Esophagus squamous epithelium (tissue), 5 donors: ENCODE measurements at places on chromosomes 7 and 10.
A peak's percentile ranks its signal among the peaks of the same experiment; 100 is the strongest.

DNA sequence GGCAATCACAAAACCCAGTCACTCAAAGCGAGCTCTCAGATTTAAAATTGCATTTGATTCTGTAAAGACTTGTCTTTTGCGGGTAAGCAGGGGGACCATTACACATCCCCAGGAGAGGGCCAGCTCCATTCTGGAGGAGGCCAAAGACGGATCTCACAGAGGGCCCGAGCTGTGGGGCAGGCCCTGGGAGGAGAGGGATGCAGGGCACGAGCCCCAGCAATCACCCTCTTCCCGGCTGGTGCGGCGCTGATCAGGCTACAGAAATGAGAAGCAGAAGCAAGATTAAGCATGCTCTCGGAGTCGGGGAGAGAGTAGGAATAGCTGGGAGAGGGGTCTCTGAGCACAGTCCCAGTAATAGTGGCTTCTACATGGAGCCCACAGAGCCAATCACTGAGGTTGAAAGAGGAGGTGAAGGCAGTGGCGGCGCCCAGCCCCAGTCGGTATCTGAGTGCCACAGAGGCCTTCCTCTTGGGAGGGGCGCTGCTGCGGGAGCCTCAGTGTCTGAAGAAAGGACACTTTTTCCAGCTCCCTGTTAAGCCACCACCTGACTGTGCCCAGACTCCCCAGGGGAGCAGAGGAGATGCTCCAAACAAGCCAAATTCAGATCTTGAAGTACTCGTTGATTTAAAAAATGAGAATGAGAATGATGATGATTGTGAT lies 7.1 kb downstream of the CXCL12 start:
- DNase-seq = no peak

DNA sequence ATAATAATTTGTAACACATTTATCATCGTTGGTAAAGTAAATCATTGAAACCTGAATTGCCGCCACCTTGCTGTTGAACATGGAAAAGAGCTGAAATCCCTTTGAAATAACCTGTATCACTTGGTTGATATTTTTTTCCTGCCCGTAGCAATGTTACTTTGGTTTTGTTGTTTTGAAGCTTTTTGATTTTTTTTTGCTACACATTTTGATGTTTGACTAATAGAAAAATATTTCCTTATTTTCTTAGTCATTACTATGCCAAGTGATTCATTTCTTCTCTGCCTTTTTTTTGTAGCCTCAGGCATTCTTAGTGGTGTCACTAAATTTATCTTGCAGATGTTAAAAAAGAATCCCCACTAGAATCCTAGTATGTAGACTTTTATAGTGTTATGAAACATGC lies 235.1 kb upstream of the MEOX2 start:
- DNase-seq = no peak

- DNase-seq = no peak
Observed at GRCh38 chr10:105679781-105680180, 1038.7 kb downstream of the SORCS3 start.

DNA sequence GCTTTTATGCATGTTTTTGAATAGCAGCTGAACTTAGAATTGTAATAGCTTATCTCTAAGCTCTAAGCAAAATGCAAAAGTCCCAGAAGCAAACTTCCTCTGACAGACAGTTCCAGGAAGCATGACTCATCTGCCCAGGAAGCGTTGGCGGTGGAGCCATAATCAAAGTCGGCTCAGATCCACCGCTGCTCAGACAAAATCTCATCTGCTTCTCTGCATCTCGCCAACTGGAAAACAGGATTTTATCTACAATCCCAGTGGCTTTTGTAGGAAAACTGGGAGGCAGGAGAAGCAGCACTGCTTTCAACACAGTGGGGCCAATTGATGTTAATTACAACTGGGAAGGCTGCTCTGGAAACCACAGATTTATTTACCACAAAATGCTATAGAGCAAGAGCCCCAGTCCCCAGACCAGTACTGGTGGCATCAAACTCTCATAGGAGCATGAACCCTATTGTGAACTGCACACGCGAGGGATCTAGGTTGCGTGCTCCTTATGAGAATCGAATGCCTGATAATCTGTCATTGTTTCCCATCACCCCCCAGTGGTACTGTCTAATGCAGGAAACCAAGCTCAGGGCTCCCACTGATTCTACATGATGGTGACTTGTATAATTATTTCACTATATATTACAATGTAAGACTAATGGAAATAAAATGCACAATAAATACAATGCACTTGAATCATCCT lies 99.9 kb downstream of the CUBN start:
- DNase-seq = peak; percentile 3

- no peak for DNase-seq
Observed at GRCh38 chr7:95993380-95993779, 221.0 kb downstream of the DYNC1I1 start.

DNA sequence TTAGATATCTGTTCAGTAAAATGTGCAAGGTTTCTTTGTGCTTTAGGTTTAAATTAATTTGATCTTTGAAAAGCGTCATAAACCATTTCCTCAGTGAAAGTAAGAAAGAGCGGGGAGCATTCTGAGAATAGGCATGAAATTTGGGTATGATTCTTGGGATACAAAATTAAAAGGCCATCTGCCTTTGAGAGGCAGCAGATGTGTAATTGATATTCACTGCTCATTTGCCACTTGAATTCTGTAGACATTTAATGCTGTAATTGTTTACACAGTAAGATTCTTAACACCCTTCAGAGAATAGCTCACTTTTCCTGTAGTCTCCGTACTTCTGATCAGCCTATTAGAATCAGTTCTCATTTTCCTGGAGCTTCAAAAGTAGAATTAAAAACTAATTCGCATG lies 18.7 kb downstream of the FRMD4A start:
- DNase-seq = no peak

DNA sequence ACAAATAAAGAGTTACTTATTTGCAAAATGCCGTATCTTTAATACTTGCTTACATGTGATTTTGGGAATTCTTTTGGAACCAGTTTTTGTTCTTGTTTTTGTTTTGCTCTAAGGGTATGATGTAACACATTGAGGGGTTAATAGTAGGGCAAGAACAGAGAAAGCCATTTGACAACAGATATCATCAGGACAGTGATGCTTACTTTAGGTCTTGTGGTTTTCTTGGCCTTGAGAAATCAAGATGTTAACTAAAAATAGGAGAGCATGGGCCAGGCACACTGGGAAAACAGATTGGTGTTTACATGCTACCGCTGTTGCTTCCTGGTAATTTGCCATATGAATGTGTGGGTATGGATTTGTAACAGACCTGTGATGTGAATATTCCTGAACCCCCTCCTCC lies 3.7 kb downstream of the SAMD8 start:
- no peak for DNase-seq

GRCh38 chr7:30975256-30975899 lies 11.6 kb downstream of the GHRHR start:
- DNase-seq = no peak

- no peak for DNase-seq
Observed at GRCh38 chr10:51804866-51805265, 105.5 kb upstream of the CSTF2T start.

GRCh38 chr10:1531883-1532597 lies 205.3 kb downstream of the ADARB2 start:
- no peak for DNase-seq
